Activated naive CD8-positive, alpha-beta T cell treated with anti-CD3 and anti-CD28 coated beads for 36 hours (primary cell): ENCODE measurements at places on chromosomes 3 and 15. TPM values are rescaled to one million over a fixed set of nuclear protein-coding genes. Genes with fewer than 3 reads are reported as not detected.
A peak's percentile ranks its signal among the peaks of the same experiment; 100 is the strongest.

- H3K36me3 ChIP-seq = no peaks in the 10 kb centered on the region
- H3K27me3 ChIP-seq = no peaks in the 10 kb centered on the region
- H3K4me3 ChIP-seq = no peak overlapping the region
- H3K4me1 ChIP-seq = no peaks in the 10 kb centered on the region
- no peak overlapping the region for H3K27ac ChIP-seq
- DNase-seq = no peak
Observed at GRCh38 chr3:480070-480469, 283.5 kb downstream of the CHL1 start.

HHATL gene
- total RNA-seq = not detected

DNA sequence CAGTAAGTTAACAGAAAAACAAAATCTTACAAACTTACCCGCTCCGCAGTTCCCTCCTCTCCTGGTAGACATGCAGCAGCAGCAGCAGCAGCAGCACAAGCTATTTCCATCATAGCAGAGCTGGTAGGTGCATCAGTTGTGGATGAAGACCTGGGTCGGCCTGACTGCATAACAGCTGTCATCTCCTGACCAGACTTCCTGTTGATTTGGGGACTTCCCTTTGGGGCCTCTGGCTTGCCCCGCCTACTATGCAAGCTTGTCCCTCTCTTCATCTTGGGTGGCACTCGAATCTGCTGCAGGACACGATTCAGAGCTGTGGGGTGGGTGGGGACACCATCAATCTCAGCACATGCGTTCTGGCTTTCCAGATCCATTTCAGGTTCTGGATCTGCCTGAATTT is 65.7 kb downstream of the TMCC1 start:
- H3K4me1 ChIP-seq = peaks cover 13% of the 10 kb centered on the region
- H3K27ac ChIP-seq = no peak overlapping the region
- H3K4me3 ChIP-seq = no peak overlapping the region
- peaks cover 1% of the 10 kb centered on the region for H3K36me3 ChIP-seq

- no peak overlapping the region for H3K27ac ChIP-seq
- H3K27me3 ChIP-seq = no peaks in the 10 kb centered on the region
- H3K36me3 ChIP-seq = peaks cover 13% of the 10 kb centered on the region
- peaks cover 54% of the 10 kb centered on the region for H3K4me1 ChIP-seq
- DNase-seq = no peak
Observed at GRCh38 chr3:182807061-182807460, 13.8 kb downstream of the ATP11B start.

GRCh38 chr3:5220193-5220592 is 32.7 kb downstream of the EDEM1 start:
- H3K4me1 ChIP-seq = peaks cover 4% of the 10 kb centered on the region
- no peaks in the 10 kb centered on the region for H3K27me3 ChIP-seq
- H3K27ac ChIP-seq = peak overlapping the region; percentile 40
- peaks cover 7% of the 10 kb centered on the region for H3K36me3 ChIP-seq
- DNase-seq = no peak

- peak overlapping the region; percentile 95 for H3K27ac ChIP-seq
- peak overlapping the region; percentile 95 for H3K4me3 ChIP-seq
- H3K4me1 ChIP-seq = peaks cover 56% of the 10 kb centered on the region
- peaks cover 32% of the 10 kb centered on the region for H3K36me3 ChIP-seq
Observed at GRCh38 chr15:76996076-76996525, 1.2 kb downstream of the PSTPIP1 start.

DNA sequence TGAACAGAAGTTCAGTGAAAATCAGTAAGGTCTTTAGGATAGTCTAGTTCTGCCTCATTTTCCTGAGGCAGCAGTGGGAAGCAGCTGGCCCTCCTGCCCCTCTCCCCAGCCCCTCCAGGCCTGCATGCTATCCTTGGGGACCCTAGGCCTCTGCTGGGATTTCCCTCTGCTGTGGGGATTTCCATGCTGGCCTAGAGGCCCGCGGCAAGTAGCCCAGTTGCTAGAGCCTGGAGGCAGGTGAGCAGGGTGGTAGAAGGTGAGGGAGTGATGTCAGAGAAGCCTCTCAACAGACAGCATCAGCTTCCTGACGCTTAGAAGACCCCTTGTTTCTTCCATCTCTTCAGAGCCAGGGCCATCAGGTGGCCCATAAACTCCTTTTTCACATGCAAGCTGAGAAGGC is 305.8 kb upstream of the THBS1 start:
- H3K4me3 ChIP-seq = no peak overlapping the region
- H3K27me3 ChIP-seq = peaks cover 5% of the 10 kb centered on the region
- no peaks in the 10 kb centered on the region for H3K4me1 ChIP-seq
- H3K27ac ChIP-seq = no peak overlapping the region
- no peak for DNase-seq
